ENCODE measurements at places on chromosomes 2 and 18.

- no peak for DNase-seq
Observed at GRCh38 chr2:32484937-32485336, 128.1 kb downstream of the BIRC6 start.

DNA sequence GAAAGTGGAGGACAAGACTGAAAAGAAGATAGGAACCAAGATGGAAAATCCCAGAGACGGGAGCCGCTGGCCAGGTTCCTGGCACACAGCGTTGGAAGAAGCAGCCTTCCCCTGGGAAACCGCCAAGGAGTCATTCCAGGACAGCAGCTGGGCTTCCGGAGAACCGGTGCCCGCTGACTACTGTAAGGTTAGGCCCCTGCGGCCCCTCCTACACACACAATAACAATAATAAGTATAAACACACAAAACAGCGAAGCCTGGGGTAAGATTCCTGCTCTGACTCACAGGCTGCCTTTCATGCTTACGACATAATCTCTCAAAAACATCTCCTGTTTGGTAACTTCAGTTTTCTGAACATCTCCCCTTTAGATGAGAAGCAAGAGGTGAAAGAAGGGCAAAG, 28.1 kb upstream of the MYCN start:
- no peak for DNase-seq

DNA sequence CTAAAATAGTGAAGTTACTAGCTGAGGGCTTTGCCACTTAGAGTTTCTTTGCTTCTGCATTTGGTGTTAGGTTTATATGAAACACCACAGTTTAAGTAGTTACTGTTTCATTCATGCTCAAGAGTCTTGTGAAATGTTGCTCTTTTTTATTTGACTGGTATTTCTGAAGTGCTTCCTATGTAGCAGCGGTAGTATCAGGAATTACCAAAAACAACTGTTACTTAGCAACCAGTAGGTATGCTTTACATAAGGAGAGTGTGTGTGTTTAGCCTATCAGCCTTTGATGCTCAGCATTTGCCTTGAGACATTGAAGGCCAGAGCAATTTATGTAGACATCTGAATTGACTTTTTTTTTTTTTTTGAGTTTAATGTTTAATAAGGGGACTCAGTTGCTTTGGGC, 3.6 kb downstream of the DIS3L2 start:
- no peak for DNase-seq

GRCh38 chr2:216698895-216699294, 3.5 kb upstream of the IGFBP5 start:
- DNase-seq, result peak; percentile 31

DNA sequence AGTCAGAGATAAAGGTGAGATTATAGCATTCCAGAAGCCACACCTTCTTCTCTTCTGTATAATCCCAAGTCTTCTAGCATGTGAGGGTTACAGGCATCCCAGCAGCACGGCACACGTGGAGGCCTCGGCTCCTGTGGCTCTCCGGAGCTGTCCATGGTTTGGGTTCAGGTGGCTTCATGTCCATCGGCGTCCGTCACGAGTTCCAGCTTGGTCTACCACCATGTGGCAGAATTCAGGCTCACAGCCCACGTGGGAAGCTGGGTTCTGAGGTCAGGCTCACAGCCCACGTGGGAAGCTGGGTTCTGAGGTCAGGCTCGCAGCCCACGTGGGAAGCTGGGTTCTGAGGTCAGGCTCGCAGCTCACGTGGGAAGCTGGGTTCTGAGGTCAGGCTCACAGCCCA, 378.3 kb upstream of the SALL3 start:
- no peak for DNase-seq

DNA sequence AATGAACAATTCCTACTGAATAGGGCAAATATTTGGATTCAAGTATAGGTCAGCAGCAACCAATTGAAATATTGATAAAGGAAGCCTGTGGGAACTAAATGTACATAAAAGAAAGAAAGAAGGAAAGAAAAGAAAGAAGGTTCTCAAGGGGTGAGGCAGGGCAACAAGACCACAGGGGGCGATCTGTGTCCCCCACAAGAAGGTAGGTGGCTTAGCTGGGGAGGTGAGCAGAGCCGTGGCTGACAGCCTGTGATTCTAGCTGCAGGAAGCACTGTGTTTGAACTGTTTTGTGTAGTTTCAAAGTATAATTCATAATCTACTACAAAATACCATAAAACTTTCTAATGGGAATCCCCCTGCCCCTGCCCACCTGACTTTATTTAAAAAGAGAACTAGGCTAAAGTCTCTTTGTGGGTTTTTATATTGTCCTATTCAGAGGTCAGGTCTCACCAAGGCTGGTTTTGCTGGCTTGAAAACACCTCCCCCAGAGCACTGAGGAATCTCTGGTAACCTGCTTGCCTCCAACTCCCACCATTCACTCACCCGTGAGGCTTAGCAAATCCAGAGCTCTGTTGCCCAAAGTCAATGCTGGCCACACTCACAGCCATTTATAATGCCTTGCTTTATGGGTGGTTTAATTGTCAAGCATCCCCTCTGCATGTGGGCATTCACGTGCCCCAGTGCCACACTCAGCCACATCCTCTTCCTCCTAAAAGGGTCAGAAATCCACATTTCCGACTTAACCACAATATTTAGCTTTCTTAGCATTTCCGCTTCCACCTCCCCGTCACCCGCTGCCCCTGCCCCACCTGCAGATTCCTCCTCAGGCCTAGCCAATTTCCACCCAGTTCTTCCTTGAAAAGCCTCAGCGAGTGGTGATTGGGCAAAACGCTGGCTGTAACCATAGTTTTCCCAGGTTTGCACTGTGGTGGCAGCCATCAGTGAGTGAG, 36.4 kb upstream of the LMAN1 start:
- DNase-seq, result no peak

GRCh38 chr2:154720651-154721050, 22.2 kb downstream of the KCNJ3 start:
- no peak for DNase-seq

GRCh38 chr2:114762986-114763385, 320.5 kb downstream of the DPP10 start:
- DNase-seq, result no peak

DNA sequence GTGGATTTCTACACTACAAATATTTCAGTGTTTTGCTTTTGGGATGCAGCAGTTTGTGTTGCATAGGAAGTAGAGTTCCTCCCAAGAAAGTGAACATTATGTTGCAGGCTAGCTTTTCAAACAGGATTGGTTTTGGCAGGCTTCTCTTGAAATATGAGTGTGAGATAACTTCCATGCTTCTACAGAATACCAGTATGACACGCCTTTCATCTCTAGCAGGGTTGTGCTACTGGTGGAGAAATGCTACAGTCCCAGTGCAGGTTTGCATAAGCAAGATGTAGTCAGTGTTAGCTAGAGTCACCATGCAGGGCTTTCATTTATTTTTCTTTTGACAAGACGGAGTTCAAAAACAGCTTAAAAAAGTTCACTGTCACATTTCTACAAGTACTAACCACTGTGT, 17.1 kb upstream of the CAVIN2 start:
- no peak for DNase-seq

- DNase-seq, result no peak
Observed at GRCh38 chr2:53583583-53583982, 184.0 kb upstream of the CHAC2 start.

GRCh38 chr2:51516667-51517066, 484.7 kb upstream of the NRXN1 start:
- DNase-seq, result no peak

DNA sequence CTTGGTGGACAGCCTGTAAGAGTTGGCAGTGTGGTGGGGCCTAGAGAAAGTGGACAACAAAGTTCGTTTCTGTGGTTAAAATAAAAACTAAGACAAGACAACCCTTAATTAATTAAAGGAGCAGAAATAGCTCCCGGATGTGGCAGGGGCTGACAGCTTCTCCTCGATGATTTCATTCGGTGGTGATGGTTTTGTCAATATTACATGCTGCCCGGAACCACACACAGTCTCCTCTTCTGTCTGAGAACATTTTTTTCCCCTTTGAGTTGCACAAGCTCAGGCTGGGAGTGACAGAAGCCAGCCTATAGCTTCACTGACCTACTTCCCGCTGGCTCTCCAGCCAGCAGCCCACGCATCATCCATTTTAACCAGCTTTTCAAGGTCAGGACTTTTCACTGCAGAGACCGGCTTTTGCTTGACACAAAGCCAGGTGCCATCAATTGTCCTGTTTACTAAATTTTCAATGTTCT, 378.8 kb downstream of the SLC4A3 start:
- no peak for DNase-seq

GRCh38 chr2:214946949-214947348, 137.5 kb upstream of the BARD1 start:
- DNase-seq, result no peak

DNA sequence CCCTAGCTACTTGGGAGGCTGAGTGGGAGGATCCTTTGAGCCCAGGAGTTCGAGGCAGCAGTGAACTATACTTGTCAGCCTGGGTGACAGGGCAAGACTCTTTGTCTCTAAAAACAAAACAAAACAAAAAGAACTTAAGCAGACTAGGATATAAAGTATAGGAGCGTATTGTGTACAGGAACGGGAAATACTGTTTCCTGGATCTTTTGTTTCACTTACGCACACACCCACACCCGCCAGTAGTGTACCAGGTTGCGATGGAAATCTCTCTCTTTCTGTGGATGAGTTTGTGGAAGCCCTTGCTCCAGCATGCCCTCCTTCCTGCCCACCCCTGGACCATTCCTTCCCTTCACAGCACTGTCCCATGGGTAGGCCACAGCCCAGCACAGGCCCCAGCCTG, 136.3 kb downstream of the RPIA start:
- no peak for DNase-seq

DNA sequence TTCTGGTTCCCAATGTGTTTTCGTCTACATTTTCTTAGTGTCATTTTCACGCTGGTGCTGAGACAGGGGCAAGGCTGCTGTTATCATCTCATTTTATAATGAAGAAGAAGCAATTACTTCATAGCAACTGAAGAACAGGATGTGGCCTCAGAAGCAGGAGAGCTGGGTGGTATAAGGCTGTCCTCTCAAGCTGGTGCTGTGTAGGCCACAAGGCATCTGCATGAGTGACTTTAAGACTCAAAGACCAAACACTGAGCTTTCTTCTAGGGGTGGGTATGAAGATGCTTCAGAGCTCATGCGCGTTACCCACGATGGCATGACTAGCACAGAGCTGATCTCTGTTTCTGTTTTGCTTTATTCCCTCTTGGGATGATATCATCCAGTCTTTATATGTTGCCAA, 7.3 kb downstream of the IL36G start:
- no peak for DNase-seq
